ENCODE measurements at places on chromosomes 6 and 20.
A peak's percentile ranks its signal among the peaks of the same experiment; 100 is the strongest.

DNA sequence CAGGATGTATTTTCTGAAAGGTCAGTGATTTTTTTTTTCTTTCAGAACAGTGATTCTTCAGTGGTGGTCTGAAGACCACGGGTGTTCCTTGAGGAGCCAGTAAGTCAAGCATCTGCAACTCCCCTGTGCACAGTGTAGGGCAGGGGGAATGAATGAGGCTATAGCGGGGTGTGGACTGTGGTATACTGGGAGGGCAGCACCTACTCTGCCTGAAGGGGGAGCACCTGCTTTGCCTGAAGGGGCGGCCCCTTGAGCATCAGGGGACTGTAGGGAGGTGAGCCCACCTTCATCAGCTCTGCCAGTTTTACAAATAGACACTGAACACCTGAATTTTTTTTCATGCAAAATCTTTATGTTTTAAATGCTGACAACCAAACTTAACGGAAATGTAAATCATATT, 77.5 kb upstream of the RIPOR2 start:
- no peak for DNase-seq

- no peak for DNase-seq
Observed at GRCh38 chr20:32971703-32972161, 32.5 kb downstream of the SUN5 start.

DNA sequence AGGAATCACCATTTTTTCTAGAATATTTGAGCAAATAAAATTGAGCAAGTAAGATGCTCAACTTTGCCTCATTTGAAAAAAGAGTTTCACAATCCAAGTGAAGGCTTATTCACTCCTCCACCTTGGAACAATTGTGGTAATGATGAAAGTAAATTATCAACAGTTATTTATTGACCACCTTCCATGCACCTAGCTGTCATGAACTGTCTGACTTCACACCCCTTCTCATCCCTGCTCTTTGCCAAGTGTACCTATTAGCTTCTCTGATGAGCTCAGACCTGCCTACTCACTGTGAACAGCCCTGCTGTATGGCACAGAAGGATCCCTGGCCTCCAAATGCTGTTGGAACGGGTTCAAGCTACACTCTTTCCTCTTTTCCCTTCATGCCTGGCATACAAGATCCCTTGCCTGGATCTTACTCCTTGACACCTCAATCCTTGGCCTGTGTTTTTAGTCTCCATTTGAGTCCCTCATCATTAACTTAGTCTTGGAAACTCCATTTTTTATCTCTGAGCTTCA, 99.0 kb upstream of the PREP start:
- no peak for DNase-seq

DNA sequence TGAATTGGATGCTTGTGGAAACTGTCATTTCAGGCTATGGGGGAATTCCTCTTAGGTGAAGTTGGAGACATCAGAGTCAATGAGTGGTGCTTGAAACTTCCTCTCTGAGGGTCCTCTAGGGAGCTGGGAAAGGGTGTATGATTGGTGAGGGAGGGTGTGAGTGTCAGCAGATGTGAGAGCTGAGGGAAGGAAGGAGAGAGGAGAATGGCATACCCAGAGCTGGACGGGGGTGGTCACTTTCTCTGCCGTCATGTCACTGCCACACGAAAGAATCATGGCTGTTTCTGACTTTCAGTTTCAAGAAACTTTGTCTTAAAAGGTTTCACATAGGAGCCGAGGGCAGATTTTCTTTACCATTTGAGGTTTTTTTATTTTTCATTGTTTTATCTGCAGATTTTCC, 50.3 kb downstream of the DEK start:
- no peak for DNase-seq

DNA sequence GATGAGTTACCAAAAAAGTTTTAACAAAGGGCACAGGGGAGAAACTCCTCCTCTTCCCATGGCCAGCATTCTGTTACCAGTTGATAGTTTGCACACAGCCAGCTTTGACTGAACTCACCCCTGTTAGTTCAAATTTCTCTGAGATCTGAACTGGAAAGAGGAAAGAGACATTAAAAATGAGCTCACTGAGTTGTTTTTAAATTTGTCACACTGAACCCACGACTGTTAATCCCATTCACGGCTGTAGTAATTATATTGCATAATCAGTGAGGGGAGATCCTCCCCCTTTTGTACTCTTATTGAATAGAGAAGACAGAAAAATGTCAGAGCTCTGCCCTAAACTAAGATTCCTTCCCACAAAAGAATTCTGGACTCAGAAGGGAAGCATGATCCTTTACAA, 17.5 kb upstream of the DSP start:
- DNase-seq = no peak

DNA sequence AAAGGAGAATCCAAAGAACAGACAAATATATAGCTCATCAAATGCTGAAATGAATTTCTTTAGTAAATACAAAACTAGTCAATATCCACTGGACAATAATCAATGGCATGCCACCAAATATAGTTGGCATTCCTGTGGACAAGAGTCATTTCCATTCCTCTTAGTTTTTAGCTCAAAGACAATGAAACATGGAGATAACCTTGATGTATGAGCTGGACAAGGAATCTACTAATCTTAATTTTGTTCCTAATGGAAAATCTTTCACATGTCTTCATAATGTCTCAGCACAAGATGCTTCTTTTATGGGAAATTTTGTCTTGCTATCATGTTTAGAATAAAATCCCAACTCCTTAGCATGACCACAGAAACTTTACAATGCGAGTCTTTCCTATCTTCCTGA, 87.8 kb downstream of the PFDN4 start:
- DNase-seq = no peak

DNA sequence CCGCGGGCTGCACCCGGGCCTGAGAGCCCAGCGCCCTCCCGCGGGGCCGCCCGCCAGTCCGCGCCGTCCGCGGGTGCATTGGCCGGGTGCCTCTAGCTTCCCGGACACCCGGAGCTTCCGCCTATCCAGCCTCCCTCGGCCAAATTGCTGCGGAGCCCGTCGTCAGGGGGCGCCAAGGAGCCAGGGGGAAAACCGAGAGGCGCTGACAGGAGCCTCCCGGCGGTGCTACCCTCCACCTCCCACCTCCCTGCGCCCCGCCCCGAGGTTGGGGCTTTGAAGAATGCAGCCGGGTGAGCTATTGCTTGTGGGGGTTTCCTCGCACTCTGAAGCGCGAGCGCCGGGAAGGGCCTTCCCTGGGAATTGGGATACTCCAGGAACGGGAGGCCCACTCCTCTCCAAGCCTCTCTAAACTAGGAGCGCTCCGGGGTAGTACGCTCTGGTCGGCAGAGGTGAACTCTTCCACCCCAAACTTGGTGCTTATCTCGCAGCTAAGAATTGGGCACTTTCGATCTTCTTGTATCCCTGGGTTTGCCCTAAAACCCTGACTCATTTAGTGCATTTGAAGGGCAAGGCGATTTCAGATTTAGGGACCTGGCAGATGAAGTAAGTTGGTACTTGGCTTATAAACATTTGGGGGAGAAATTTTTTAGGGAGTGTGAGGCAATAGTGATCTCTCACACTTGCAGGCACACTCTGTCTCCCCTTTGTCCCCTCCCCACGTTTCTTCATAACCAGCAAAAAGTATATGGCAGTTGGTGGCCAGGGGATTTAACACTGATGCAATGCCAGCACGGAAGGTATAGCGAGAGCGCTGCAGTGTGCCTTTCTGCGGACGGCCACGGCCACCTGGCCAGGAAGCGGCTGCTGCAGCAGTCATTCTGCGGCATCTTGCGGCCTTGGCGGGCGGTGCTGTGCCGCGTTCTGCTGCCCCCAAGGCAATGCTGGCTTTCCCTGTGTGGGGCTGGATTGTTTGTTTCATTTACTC, 556 bp downstream of the BEND6 start:
- peak; percentile 10 for DNase-seq

GRCh38 chr6:98832284-98833056, 1.9 kb upstream of the POU3F2 start:
- no peak for DNase-seq

DNA sequence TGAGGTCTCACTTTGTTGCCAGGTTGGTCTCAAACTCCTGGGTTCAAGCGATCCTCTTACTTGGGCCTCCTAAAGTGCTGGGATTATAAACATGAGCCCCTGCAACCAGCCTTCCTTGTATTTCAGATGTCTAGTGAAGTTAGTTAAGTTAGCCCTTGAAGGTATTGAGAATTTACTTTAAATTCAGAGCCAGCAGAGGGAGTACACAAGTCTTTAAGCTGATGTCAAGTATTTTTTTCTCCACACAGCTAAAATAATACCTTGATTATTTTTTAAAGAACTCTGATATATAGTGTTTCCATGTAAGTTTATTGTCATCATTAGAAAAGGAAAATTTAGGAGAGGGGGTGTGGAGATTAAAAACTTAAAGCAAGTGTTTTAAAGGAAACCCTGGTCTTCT, 9.8 kb downstream of the FOXO3 start:
- DNase-seq = no peak

- no peak for DNase-seq
Observed at GRCh38 chr20:51419646-51420045, 122.9 kb downstream of the NFATC2 start.

GRCh38 chr6:135052939-135053338, 1.7 kb downstream of the HBS1L start:
- DNase-seq = no peak

- DNase-seq = no peak
Observed at GRCh38 chr6:13764996-13765395, 49.4 kb downstream of the MCUR1 start.

DNA sequence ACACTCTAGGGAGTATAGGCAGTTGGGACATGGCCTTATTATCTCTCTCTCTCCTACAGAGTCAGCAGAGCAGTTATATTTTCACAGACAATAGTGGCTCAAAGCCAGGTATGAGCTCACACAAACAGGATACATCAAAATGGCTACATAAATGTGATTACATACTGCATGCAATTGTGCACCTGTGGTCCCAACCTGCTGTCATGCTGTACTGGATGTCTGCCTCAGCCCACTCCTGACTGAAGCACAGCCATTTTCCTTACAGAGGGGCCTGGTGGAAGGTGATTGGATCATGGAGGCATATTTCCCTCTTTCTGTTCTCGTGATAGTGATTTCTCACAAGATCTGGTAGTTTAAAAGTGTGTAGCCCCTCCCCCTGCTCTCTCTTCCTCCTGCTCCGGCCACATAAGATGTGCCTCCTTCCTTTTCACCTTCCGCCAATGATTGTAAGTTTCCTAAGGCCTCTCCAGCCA, 37.0 kb upstream of the SAMHD1 start:
- DNase-seq = no peak

DNA sequence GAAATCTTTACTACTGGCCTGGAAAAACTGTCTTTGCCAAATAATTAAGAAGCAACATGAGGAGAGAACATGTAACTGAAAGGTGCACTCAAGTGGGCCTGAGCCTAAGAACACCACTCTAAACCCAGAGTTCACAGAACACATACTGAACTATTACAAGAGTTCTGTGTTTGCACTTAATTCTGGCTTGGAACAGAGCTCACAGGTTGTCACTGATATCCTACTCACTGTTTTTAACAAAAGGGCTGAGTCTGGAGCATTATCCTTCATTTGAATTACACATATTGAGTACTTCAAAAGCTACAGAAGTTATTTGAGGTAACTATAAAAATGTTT, 164.7 kb downstream of the OGFRL1 start:
- no peak for DNase-seq

- DNase-seq = no peak
Observed at GRCh38 chr6:108648191-108648590, 87.5 kb downstream of the FOXO3 start.

DNA sequence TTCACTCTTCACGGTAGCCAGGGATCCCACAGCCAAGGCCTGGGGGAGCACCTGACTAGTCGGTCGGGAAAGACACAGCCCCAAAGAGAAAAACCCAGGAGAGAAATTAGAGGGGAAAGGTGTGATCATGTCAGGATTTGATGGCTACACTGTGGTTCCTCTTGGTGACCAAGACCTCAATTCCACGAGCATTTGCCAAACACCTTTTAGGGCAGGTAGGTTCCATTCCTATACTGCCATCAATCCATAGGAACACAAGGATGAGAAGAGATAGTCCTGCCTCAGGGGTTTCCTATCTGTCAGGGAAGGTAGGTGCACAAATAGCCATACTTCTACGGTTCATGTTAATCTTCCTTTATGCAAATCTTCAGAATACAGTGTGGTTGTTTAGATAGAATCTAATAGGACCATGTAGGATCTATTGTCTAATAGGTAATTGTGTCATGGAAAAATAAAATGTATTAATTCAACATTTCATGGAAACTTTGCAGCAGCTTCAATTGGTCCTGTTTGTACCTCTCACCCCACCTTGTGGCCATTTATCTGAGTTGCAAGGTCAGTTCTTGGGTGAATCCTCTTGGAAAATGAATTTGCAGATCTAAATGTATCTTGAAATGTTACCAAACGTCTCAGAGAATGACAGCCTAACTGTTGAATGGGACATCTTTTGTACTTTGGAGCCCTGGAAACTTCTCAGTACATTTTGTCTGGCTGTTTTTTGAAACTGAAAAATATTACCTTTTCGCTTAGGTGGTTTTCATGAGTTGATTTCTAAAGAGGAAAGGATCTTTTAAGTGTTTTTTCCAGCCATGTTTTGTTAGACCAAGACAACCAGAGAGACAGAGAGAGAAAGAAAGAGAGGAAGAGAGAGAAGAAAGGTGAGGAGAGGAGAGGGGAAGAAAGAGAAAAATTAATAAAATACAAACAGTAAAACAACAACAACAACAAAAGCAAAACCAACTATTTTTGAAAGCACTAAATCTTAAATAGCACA, 33.7 kb upstream of the IYD start:
- DNase-seq = no peak

GRCh38 chr6:55474382-55474781, 104.6 kb downstream of the HMGCLL1 start:
- no peak for DNase-seq

DNA sequence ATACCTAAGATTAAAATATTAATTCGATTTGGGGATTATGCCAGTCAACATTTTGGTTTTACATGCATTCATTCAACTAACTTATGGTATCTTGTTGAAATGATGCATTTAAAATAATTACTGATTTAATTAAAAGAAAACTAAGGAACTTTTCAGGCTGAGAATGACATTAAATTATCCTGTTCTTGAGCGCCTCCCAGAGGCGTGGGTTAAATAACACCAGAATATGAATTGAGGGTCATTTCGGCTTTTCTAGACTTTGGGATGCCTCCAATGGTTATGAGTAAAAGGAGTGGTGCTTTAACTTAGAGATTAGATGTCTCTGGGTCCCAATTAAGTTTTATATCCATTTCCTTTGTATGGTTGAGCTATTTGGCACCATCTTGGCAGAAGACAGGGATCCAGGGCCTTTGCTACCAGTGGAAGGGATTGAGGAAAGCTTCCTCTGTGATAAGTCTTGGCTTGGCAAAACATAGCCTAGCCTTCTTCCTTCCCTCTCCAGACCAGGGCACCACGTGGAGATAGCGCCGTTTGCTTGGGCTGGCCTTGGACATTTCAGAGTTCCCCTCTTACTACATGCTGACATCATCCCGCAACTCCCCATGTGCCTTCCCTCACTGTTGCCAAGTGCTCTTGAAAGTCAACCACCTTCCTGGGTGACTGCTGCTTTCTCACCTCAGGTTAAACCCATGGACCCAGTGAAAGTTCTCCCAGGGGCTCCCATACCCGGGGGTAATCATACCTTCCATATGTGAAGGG, 28.7 kb downstream of the GNAS start:
- no peak for DNase-seq

Data from activated naive CD4-positive, alpha-beta T cell (primary cell).